Stimulated activated CD8-positive, alpha-beta memory T cell treated with anti-CD3 and anti-CD28 coated beads, Interleukin-2, amount 100 ng/mL, for 1 hour (primary cell): ENCODE measurements at places on chromosomes 16 and 17.

DNA sequence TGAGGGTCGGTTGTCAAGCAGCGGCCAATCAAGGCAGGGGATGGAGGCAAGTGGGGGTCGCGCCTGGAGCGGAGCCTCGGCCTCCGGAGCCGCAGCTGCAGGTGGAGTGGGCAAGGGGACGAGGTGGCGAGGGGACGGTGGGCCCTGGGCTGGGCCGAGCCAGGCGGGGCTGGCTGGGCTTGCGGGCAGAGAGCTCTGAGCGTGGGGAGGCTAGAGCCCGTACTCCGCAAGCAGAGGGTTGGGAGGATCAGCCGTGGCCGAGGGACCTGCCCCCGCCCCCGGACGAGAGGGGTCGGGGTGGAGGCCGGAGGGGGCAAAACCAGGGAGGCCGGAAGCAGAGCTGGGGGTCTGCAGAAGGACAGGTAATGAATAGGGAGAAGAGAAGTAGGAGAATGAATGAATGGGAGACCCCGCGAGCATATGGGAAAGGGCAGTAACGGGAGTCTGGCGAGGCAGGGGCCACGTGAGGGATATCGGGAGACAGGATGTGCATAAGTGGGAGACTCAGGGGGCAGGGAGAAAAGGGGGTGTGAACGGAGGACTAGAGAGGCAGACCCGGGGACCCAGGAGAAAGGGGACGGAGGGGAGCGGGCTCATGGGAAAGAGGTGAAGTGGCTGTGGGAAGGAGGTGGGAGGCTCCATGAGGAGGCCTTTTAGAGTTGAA, at the start of gene KATNB1:
TSS of gene KATNB1 (plus strand) at position 16 of the 664 bp plus-strand sequence. CDS start 1,474 bp downstream, outside the sequence.
- no peak for DNase-seq

GRCh38 chr17:14165616-14166015, 71.0 kb downstream of the CDRT15 start:
- no peak for DNase-seq

- no peak for DNase-seq
Observed at GRCh38 chr16:78925083-78925767, 675.3 kb downstream of the MAF start.

DNA sequence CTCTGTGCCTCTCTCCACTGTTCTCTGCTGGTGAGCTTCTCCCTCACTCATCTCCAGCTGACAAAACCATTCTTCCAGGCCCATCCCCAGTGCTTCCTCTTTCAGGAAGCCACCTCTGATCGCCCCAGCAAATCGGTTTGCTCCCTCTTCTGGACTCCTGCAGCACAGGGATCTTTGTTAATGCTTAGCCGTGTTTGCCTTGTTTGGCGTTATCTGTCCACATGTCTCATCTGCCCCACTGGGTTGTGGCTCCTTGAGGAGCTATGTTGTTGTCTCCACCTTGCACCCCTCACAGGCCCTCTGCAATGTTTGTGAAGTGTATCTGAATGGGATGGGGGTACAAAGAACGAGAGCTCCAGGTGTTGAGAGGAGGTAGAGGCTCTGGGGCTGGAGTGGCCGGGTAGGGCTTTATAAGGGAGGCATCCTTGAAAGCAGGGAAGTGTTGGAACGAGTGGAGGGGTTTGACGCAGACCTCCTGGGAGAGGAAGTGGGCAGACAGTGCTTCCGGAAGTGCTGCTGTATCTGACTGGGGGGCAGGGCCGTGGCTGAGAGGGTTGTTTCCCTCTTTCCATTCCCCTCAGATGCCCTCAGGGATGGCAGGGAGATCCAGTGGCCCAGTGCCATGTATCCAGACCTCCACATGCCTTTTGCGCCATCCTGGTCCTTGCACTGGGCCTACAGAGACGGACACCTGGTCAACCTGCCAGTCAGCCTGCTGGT, 27.8 kb downstream of the CASKIN2 start:
- DNase-seq, result peak; percentile 28

DNA sequence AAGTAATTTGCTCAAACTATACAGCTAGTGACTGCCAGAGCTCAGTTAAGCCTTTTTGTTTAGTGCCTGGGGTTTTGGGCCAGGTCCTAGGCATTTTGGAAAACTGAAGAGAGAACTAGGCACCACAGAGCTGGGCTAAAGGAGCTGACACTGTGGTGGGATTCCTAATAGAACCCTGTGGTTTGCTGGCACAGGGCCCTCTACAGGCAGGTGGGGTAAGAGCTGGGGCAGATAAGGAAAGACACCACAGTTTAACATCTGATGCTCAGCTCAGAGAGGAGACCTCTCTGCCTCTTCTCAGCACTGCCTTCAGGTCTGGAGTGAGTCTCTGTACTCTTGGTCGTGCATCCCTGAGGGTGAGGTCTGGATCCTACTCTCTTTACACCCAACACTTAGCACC, 121.2 kb downstream of the SNX11 start:
- no peak for DNase-seq
